Suppressor macrophage treated with lipopolysaccharide for 1 hour (primary cell): ENCODE measurements at places on chromosomes 7 and 10.
A peak's percentile ranks its signal among the peaks of the same experiment; 100 is the strongest.

DNA sequence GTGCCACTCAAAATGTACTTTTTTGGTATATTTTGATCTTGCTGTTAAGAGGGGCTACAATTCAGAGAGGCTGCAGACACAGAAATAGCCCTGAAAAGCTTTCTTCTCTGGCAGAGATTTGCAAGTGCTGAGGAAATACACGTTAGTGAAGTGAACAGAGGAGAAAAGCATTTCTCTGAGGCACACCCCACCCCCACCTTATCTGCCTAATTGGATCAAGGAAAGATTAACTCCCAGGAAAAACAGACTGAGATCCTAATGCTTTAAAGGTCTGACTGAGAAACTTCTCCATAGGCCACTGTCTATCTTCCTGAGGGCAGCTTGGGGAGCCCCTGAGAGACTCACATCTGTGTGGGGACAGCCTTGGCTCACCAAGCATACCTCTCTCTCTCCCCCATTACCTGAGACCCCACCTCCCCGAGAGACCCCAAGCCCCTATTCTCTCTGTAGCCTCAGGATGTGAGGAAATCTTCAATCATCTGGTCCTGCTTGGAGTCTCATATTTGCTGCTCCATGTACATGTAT, 14.8 kb upstream of the AKR1C3 start:
- no peak for DNase-seq

GRCh38 chr7:121366852-121367431, 29.2 kb downstream of the FAM3C start:
- DNase-seq = peak; percentile 65

DNA sequence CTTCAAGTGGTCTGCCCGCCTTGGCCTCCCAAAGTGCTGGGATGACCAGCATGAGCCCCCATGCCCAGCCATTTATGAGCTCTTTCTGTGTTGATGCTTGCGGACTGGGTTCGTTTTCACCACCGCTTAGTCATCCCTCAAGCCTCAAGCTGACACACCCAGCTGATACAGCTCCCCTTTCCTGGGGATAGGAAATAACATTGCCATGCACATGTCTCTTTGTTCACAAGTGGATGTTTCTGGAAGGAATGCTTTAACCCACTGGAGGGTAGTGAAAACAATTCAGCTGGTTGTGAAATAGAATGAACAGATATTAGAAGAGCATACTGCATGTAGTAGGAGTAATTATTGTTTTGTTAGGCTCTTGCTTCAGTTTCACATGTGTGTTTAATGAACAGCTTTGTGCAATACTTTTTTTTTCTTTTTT, 8.5 kb upstream of the METTL27 start:
- peak; percentile 72 for DNase-seq

- DNase-seq = peak; percentile 38
Observed at GRCh38 chr7:142454862-142455261, 197.0 kb upstream of the PRSS58 start.

GRCh38 chr7:21916629-21917028, 29.1 kb downstream of the CDCA7L start:
- DNase-seq = no peak

DNA sequence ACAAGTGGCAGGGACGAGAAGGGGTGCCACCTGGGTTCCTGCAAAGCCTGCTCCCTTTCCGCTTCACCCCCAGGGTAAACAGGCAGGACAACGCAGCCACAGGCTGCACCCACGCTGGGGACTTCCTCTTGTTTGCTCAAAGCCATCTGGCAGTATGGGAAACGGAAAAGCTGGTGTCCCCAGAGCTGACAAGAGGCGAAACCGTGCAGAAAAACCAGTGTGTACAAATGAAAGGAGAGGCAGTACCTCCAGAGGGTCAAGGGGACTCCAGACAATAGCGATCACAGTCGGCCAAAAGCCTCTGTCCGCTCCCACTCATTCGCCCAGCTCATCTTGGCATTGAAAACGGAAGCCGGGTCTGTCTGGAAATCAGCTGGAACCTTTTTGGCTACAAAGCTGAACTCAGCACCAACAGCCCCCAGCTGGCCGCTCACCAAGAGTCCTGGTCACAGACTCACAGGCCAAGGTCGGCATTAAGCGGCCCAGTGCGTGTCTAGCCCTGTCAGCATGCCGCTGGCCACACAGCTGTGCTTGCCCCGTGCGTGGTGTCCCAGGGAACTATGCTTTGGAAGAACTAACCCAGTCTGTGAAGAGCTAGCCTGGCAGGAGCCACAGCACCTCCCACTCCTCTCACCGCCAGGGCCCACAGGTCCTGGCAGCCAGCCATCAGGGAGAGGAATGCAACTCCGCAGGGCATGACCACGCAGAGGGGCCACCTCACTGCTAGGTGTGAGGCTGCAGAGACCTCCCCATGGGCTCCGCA, 10.4 kb downstream of the TNS3 start:
- DNase-seq = peak; percentile 72

- DNase-seq = peak; percentile 63
Observed at GRCh38 chr7:23490357-23491135, 20.3 kb upstream of the IGF2BP3 start.

- no peak for DNase-seq
Observed at GRCh38 chr10:60377955-60378354, 11.7 kb downstream of the ANK3 start.

GRCh38 chr10:100930368-100930767, 17.6 kb downstream of the SLF2 start:
- DNase-seq = no peak

DNA sequence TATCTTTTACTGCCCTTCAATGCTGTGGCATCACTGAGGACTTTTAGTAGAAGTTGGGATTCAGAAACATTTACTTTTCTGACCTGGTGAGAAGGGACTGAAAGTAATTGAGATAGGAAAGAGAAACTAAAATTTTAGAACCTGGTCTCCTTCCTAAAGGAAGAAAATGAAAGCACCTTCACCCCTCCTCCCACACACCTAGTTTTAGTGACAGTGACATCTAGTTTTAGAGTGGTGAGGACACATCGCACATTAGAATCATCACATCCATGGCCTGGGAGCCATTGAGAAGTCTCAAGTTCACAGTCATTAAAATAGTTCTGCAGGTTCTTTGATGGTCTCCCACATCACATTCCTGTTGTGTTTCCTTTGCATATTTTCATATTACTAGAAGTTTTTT, 16.1 kb downstream of the TAS2R41 start:
- peak; percentile 65 for DNase-seq

DNA sequence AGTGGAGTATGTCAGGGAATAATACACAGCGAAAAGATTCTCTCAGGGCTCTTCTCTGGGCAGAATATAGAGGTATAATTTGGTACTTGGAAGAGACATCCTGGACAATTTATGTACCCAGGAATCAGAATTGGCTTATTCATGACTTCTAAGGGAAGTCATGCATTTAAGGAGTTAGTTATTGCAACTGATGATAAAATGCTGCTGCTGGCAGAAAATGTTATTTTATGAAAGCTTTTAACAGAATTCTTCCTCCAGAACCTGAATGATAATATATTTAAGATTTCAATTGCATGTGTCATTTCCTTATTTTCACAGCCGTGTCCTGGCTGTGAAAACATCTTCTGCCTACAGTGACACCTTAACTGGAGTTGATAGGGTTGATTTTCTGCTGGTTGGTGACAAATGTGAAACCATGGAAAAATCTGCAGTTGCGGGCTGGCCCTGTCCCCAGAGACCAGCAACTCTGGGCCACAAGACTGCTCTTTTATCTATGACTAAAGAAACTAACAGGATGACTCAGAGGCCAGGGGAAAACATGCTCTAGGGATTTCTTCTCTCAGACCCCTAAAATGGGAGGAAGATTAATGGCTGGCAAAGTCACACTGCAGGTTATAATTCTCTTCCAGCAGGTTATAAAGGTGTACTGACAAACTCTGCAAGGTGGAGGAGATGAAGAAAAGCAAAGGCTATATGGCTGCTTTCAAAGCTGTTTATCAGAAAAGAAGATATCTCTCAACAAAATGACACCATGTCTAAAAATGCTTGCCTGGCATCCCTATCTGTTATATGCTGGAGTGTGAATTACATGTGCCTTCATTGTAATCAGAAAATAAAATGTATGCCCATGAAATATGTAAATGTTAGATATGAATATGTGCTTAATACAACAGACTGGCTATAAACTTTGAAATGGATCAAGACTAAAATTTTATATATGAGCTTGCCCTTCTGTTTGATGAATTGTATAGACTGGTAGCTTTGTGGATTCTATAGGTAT, 12.1 kb upstream of the TRUB1 start:
- DNase-seq = no peak

GRCh38 chr7:152893801-152894294, 134.3 kb downstream of the ACTR3B start:
- no peak for DNase-seq

DNA sequence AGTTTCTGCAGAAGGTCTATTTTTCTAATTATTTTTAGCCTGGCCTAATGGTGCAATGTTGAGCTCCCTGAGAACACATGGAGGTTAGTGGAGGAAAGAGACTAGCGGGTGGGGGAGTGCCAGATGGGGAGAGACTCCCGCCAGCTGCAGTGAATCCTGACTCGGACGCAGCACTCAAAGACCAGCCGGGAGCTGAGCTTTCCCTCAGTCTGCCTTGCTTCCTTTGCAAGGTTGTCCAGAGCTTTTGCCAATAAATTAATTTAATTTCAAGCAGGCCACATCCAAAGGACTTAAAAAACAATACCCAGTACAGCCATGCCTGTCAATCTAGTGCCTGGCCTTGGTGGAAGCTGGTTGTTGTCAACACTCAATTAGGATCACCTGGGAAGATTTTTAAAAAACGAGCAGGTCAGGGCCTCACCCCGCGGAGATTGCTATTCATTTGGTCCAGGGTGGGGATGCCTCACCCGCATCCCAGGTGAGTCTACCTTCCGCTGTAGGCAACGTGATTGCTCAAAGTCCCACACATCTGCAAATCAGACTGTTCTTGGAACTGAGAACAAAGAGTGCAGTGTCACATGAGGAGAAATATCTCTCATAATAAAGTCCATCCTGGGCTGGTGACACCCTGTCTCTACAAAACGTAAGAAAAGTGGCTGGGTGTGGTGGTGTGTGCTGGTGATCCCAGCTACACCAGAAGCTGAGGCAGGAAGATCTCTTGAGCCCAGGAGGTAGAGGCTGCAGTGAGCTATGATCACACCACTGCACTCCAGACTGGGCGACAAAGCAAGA, 4.0 kb downstream of the CLRN3 start:
- no peak for DNase-seq

DNA sequence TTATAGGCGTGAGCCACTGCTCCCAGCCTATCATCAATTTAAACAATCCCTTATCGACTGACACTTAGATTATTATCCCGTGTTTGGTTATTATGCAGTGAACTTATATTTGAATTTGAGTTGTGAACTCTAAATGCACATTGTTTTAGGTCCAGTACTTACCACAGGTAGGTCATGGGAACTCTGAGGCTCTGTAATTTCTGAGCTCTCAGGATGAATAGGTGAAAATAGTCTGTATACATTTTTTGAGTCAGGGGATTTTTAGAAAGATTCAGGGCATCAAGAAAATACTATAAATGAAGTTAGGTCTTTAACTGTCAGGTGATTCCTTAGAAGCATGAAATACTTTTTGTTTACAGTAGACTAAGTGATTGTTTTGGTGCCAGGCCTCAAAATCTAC, 8.8 kb downstream of the CCDC136 start:
- no peak for DNase-seq

- DNase-seq = peak; percentile 42
Observed at GRCh38 chr10:21078410-21079329, 181.6 kb upstream of the NEBL start.

DNA sequence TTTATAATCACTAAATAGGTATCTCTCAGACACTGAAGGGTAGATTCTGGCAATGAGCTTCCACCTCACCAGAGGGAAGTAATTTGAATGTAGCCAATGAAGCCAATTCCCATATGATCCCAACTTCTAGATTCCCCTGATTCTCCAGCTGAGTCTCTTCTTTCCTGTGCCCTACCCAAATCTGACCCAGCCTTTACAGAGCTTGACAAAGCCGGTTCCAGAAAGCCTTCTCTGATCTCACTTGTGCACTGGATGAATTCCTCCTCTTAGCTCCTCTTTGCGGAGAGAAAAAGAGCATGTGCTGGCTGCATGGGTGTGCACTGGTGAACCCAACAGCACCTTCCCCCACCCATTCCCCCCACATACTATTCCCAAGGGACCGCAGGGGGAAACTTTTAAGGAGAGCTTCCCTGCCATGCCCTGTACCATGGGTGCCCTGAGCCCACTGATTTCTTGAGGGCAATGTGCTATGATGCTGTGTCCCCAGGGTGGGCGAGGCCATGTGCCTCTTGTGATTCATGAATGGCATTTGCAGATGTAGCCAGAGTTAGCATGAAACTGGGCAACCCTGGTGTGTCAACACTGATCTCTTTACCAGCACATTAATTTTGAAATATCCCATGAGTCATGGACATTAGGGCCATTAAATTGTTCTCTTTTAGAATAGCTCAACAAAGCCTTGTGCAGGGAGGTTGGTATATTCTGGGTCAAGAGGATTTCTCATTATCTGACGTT, 50.4 kb upstream of the PLEKHA1 start:
- DNase-seq = peak; percentile 82

- peak; percentile 87 for DNase-seq
Observed at GRCh38 chr7:134636008-134636449, 10.6 kb upstream of the BPGM start.

GRCh38 chr10:131778385-131778784, 122.4 kb upstream of the PPP2R2D start:
- DNase-seq = no peak

DNA sequence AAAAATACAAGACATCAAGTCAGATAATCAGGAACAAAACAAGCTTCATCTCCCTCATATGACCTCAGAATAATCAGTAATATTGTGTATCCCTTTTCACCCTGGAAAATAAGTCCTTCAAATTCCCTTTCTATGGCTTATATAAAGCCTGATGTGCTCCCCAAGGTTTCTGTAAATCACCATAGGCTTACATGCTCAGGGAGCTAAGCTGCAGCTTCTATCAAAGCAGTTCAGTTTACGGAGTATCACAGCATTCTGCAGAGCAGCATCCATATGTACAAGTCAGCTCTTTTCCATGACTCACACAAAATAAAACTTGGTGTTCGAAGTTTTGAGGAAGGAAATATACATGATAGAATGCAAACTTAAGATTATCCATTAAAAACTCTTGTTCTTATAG, 225.6 kb downstream of the LRRTM3 start:
- DNase-seq = no peak

GRCh38 chr10:28008054-28008453, 9.2 kb upstream of the ODAD2 start:
- no peak for DNase-seq

GRCh38 chr7:105028004-105028403, 14.0 kb downstream of the KMT2E start:
- no peak for DNase-seq

DNA sequence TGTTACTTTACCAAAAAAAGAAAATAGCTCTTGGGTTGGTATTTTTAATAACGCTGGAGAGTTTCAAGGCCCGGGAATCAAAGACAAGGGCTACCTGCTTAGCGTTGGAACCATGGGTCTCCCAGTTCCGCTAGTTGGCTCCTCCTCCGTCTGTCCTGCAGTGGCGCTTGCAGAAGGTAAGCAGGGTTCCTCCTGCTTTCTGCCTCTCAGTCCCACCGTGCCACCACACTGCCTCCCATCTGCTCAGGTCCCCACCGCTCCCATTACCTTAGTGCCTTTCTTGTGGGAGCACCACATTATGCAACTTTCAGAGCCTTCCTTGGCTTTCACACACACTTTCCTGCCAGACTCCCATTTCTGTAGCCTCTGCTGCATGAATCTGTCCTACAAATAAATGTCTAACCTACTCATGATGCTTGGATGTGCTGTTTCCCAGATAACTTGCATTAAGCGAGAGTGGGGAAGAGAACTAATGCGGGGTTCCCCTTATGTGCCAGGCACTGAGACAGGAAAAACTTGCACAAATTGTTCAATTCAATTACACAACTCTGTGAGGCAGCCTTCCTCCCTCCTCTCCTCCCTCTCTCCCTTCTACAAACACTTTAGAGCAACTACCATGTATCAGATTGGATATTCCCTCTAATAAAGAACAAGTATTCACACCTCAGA, 124.5 kb downstream of the AOAH start:
- peak; percentile 57 for DNase-seq
